Right renal cortex interstitium (tissue), 3 donors: ENCODE measurements at places on chromosomes 7 and 10. TPM values are rescaled to one million over a fixed set of nuclear protein-coding genes. Genes with fewer than 3 reads are reported as not detected.

DNA sequence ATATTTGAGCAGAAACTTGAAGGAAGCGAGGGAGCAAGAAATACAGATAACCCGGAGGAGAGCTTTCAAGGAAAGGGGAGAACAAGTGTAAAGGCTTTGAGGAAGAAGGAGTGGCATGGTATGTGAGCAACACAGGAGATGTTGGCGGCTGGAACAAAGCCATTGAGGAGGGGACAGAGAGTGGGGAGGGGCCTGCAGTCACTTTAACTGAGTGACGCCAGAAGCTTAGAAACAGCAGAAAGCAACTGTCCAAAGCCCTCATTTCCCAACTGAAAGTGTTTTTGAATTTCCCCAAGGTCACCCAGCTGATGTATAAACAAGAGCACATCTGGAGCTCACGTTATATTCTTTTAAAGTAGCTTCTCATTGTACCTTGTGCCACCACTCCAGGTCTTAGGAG lies 19.1 kb downstream of the AUTS2 start:
- no peak for DNase-seq

- DNase-seq: no peak
Observed at GRCh38 chr7:40542982-40543741, 408.4 kb downstream of the SUGCT start.

GRCh38 chr7:20216406-20217036 lies 663 bp downstream of the MACC1 start:
- DNase-seq: no peak

DIP2C gene
- polyA plus RNA-seq: 22.3 TPM

- DNase-seq: no peak
Observed at GRCh38 chr7:130941322-130942210, 207.6 kb upstream of the KLF14 start.

DNA sequence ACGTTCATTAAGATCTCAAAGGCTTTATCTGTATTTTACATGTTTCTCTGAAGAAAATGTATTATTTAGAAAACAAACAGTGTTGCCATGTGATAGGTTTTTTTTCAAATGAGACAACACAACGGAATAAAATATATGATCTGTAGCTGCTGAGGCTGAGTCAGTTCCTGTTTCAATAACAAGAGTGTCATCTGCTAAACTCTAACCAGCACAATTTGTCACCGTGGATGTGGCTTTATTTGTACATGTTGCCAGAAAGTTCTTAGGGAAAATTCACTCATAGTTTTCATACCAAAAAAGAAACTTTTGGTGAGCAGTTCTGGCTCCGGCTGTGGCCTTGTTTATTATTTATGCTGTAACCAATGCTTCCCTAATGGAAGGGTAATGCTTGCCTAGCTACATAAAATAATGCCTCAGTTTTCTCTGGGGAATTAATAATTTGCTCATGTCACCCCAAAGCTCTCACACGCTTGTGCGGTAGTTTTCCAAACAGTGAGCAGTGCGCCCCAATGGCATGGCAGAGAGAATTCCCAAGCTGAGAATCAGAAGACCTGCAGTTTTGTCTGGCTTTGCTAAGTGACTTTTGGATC lies 20.3 kb upstream of the KLF6 start:
- no peak for DNase-seq

TMEM229A gene
- 0.16 TPM for polyA plus RNA-seq

DNA sequence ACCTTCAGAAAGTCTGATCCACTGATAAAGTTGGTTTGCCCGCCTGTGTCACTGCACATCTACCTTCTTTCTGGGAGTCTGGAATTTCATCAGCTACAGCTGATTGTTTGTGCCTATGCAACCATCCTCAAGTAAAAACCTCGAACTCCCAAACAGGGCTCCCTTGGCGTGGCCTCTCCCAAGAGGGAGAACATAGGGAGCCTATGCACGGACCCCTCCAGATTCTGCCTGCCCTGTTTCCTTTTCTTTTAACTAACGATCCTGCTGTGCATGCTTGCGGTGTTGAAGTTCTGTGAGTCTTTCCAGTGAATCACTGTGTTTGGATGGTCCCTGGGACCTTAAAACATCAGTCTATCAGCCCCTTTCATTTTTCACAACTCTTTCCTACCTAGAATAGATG lies 226.9 kb upstream of the SEMA3D start:
- DNase-seq: no peak

GRCh38 chr7:130356876-130357611 lies 12.4 kb downstream of the CPA5 start:
- no peak for DNase-seq

DNA sequence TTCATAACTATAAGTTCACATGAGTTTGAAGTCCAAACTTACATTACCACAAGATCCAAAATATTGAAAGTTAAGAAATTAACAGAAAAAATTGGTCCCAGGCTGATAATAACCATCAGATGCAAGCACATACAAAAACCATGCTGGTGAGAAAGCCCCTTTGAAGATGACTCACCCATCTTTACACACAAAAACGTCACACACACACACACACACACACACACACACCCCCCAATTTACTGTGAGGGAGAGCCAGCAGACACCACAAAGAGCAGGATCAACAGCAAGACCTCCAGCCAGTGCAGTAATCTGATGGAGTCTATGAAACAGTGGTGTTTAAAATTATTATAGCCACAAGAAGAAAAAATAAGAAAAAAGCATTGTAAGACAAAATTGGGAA lies 50.1 kb upstream of the DRGX start:
- DNase-seq: no peak

DNA sequence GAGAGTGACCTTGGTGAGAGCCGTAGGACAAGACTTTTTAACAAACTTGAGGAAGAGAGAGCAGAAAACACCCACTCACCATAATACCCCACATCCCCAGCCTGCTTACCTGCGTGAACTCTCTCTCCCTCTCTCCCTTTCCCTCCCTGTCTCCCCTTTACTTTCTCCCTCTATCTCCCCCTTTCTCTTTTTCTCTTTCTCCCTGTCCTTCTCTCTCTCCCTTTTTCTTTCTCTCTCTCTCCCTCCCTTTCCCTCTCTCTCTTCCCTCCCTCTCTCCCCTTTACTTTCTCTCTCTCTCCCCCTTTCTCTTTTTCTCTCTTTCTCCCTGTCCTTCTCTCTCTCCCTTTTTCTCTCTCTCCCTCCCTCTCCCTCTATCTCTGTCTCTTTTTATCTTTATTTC lies 464.0 kb upstream of the AUTS2 start:
- DNase-seq: no peak

MACROH2A2 gene
- 82.0 TPM for polyA plus RNA-seq

- DNase-seq: no peak
Observed at GRCh38 chr7:65265933-65266519, 107.6 kb upstream of the ZNF92 start.

STMP1 gene
- 78.2 TPM for polyA plus RNA-seq

ZCCHC24 gene
- 20.8 TPM for polyA plus RNA-seq

ELMO1 gene
- 11.0 TPM for polyA plus RNA-seq

GRCh38 chr7:105521027-105521716 lies 899 bp downstream of the PUS7 start:
- DNase-seq: peak; percentile 55

ANKRD30A gene
- polyA plus RNA-seq: not detected

CCDC3 gene
- polyA plus RNA-seq: 10.0 TPM

DNA sequence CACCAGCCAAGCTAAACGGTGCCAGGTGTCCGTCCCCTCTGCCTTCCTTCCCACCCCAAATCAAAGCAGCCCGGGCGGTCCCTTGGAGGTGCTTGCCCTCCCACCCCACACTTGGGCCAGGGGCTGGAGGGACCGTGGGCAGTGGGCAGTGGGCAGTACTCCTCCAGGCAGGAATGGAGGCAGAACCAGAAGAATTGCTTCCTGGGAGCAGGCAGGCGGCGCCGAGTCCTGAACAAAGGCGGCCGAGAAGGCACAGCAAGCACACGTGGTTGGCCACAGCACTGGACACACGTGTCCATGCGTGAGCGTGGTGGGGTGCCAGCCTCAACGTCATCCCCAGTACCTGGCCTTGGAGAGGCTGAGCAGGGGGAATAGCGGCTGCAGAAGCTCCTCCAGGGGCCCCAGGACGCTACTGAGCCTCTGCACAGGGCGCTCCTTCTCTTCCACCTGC lies 48.4 kb upstream of the NKX6-2 start:
- DNase-seq: no peak
